Activated T-cell treated with anti-CD3 and anti-CD28 coated beads, Interleukin-2, amount 50 U/mL, for 72 hours (primary cell): ENCODE measurements at places on chromosomes 3 and 15.

GRCh38 chr3:27632431-27633223, 89.5 kb downstream of the EOMES start:
- peak overlapping the region; percentile 92 for H3K27ac ChIP-seq
- H3K36me3 ChIP-seq = peaks cover 4% of the 10 kb centered on the region
- H3K27me3 ChIP-seq = no peaks in the 10 kb centered on the region
- DNase-seq = peak; percentile 64
- H3K4me3 ChIP-seq = peak overlapping the region; percentile 84

DNA sequence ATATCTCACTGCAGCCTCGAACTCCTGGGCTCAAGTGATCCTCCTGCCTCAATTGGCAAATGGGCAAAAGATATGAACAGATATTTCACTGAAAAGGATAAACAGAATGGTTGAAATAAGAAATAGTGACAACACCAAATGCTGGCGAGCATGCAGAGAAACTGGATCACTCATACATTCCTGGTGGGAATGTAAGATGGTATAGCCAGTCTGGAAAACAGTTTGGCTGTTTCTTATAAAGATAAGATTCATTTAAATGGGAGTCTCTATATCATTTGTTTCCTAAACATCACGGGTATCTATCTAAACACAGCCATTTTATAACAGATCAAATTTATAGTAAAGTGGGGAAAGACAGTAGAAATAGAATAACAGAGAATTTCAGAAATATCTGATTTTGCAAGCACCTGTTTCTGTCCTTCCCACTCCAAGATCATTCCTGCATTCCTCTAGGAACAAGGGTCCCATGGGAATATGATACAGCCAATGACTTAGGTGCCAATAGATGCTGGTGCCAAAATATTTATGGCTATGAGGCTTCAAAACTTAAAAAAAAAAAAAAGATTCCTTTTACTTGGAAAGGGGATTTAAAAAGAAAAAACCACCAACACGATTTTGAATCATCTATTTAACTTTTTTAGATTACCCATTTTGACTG, 9.9 kb upstream of the TFDP2 start:
- no peak for DNase-seq
- H3K27ac ChIP-seq = no peak overlapping the region
- H3K4me1 ChIP-seq = no peaks in the 10 kb centered on the region
- H3K4me3 ChIP-seq = no peak overlapping the region

GRCh38 chr15:27454281-27455075, 483.5 kb downstream of the GABRG3 start:
- no peak for DNase-seq
- no peak overlapping the region for H3K4me3 ChIP-seq
- no peaks in the 10 kb centered on the region for H3K4me1 ChIP-seq
- no peaks in the 10 kb centered on the region for H3K36me3 ChIP-seq
- H3K27ac ChIP-seq = no peak overlapping the region

DNA sequence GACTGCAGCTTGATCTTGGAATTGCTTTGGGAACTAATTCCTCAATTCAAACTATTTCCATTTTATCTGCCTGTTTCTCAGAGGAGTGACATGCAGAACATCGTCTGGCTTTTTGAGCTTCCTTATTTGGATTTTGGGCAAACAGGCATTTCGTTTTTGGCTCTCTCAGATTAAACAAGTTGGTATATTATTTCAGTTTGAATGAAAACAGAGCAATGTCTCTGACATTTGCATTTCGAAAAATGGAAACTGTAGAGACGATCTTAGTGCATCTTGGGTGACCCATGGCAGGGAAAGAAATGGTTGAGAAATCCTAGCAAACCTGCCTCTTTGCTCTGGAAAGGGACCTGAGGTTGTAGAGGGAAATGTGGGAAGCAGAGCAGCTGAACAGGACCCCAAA, 33.0 kb upstream of the SNRK start:
- no peaks in the 10 kb centered on the region for H3K27me3 ChIP-seq
- H3K27ac ChIP-seq = no peak overlapping the region
- DNase-seq = no peak
- H3K4me3 ChIP-seq = no peak overlapping the region
- H3K4me1 ChIP-seq = peaks cover 17% of the 10 kb centered on the region

- peaks cover 39% of the 10 kb centered on the region for H3K36me3 ChIP-seq
- DNase-seq = no peak
- H3K27me3 ChIP-seq = no peaks in the 10 kb centered on the region
- peak overlapping the region; percentile 95 for H3K27ac ChIP-seq
Observed at GRCh38 chr3:129182390-129183185, 1.1 kb downstream of the CNBP start.

DNA sequence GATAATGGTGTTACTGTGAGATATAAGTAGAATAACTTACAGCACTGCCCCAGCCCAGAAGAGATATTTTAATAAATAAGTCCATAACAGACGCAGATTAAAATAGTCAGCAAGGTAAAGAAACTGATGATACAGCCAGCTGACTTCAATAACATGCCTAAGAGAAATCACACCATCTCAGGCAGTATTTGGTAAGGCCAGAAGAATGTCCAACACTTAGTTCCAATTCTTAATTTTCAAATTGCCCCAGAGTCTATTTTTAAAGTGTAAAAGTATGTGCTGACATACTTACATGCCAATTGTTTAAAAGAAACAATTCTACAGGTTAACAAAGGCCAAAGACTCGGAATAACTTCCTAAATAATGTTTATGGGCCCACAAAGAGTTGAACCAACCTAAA, 1.6 kb downstream of the GNB4 start:
- peaks cover 67% of the 10 kb centered on the region for H3K27me3 ChIP-seq
- DNase-seq = no peak
- no peaks in the 10 kb centered on the region for H3K36me3 ChIP-seq
- H3K27ac ChIP-seq = no peak overlapping the region
- H3K4me3 ChIP-seq = peak overlapping the region; percentile 84
- peaks cover 29% of the 10 kb centered on the region for H3K4me1 ChIP-seq

DNA sequence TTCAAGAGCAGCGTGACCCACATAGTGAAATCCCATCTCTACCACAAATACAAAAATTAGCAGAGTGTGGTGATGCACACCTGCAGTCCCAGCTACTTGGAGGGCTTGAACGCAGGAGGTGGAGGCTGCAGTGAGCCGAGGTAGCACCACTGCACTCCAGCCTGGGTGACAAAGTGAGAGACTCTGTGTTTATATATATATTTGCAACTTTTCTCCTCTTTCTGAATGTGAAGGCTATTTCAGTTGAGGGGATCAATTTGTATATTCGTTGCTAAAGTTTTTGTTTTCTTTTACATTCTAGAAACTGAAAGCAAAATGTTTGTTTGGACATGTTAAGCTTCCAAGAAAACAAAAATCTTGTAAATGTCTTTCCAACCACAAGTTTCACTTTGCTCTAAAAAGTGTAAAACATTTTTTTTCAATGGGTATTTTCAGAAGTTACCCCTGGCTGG, 29.8 kb upstream of the FAM98B start:
- no peaks in the 10 kb centered on the region for H3K4me1 ChIP-seq
- H3K27ac ChIP-seq = no peak overlapping the region
- H3K36me3 ChIP-seq = no peaks in the 10 kb centered on the region
- DNase-seq = no peak

- H3K4me3 ChIP-seq = no peak overlapping the region
- H3K4me1 ChIP-seq = no peaks in the 10 kb centered on the region
Observed at GRCh38 chr15:63060699-63061098, 18.2 kb downstream of the TPM1 start.

DNA sequence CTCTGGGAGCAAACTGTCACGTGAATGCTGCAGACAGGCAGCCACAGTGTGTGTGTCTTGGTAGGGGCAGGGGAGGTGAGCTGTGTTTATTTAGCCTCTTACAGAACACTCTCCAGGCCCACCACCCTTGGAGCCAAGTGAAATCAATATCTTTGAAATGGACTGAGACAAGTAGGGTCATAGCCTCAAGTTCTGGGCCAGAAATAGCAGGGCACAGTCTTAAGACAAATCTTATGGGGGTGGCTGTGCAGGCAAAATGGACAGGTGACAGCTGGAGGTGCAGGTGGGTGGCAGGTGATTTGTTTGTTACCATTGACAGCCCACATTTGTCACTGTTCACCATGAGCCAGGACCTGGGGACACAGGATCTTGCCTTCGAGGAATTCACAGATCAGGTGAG, 93.6 kb upstream of the NMNAT3 start:
- DNase-seq = no peak
- peaks cover 6% of the 10 kb centered on the region for H3K4me1 ChIP-seq
- H3K36me3 ChIP-seq = no peaks in the 10 kb centered on the region
- no peak overlapping the region for H3K4me3 ChIP-seq
- peaks cover 5% of the 10 kb centered on the region for H3K27me3 ChIP-seq
- no peak overlapping the region for H3K27ac ChIP-seq
